ENCODE measurements at places on chromosomes 7 and 10. TPM values are rescaled to one million over a fixed set of nuclear protein-coding genes. Genes with fewer than 3 reads are reported as not detected.

Gene FAM131B
- total RNA-seq: 1.6 TPM

- no peaks in the 10 kb centered on the region for H3K36me3 ChIP-seq
- H3K27me3 ChIP-seq: no peaks in the 10 kb centered on the region
- H3K27ac ChIP-seq: no peak overlapping the region
- H3K4me1 ChIP-seq: no peaks in the 10 kb centered on the region
- DNase-seq: no peak
Observed at GRCh38 chr7:34752929-34753328, 94.9 kb downstream of the NPSR1 start.

Gene PPRC1
- 41.8 TPM for total RNA-seq

Gene PDSS1
- total RNA-seq: 7.1 TPM

Gene CALML5
- total RNA-seq: not detected

DNA sequence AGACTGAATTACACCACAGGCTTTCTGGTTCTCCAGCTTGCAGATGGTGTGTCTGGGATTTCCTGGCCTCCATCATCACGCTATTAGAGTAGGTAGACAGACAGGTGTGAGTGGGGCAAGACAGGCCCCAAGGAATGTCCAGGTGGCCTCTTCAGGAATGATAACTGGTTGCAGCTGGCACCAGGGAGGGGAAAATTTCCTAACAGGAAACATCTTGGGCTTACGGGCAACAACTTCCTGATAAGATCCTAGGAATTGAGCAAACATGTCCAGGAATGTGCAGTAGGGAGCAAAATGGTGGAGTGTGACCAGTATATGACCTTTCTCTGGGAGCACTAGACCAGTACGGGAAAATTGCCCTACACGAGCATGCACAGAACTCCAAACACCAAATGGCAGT, 11.3 kb downstream of the XRCC2 start:
- no peak for DNase-seq
- H3K4me3 ChIP-seq: no peak overlapping the region
- H3K4me1 ChIP-seq: no peaks in the 10 kb centered on the region
- H3K36me3 ChIP-seq: no peaks in the 10 kb centered on the region

DNA sequence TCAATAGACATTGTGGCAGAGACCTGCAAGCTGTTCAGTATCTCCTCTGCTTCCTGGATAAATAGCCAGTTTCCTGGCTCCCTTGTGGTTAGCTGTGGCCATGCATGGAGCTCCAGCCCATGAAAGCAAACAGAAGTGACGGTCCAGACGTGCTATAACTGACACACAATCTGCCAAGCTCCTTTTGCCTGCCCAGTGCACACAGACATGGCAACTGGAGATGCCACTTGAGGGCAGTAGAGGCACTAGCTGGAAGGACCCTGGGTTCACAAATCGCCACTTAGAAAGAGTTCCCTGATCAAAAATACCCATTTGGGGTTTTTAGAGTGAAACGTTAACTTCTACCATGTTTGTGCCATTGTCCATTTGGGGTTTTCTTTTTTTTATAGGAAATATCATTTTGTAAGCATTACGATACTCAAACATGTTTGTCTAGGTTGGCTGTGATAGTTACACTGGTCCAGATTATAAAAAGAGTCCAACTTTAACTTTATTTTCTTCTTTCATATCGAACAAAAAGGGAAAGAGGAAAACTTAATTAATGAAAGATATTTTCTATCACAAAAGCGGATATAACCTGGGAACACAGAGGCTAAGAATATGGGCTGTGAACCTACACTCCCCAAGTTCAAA, 31.3 kb downstream of the KIN start:
- H3K4me1 ChIP-seq: no peaks in the 10 kb centered on the region
- DNase-seq: no peak
- peaks cover 97% of the 10 kb centered on the region for H3K36me3 ChIP-seq
- H3K4me3 ChIP-seq: no peak overlapping the region
- no peaks in the 10 kb centered on the region for H3K27me3 ChIP-seq

DNA sequence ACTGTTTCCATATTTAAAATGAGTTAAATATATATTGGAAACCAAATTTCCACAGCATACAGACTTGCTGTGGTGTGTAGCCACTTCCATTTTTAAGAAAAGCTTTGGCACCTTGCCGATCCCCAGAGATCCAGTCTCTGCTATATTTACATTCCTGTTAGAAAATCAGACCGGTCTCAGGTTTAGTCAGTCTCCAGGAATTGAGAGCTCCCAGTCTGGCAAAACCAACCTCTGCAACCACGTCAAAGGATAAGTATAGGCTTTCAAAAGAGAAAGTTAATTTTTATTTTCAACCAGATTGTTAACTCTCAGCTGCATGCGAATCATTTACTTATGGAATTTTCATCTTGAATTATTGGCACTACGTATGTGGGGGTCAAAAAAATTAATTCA, 28.2 kb downstream of the PUS7 start:
- H3K27me3 ChIP-seq: no peaks in the 10 kb centered on the region
- H3K4me1 ChIP-seq: no peaks in the 10 kb centered on the region
- H3K4me3 ChIP-seq: no peak overlapping the region
- H3K36me3 ChIP-seq: no peaks in the 10 kb centered on the region
- DNase-seq: no peak

- no peak overlapping the region for H3K4me3 ChIP-seq
- no peaks in the 10 kb centered on the region for H3K27me3 ChIP-seq
- no peaks in the 10 kb centered on the region for H3K36me3 ChIP-seq
- no peaks in the 10 kb centered on the region for H3K4me1 ChIP-seq
- DNase-seq: no peak
- H3K27ac ChIP-seq: no peak overlapping the region
Observed at GRCh38 chr7:132557489-132558044, 18.7 kb downstream of the PLXNA4 start.

Gene FRMPD2
- total RNA-seq: 0.06 TPM
